ENCODE measurements at places on chromosomes 2 and 18. TPM values are rescaled to one million over a fixed set of nuclear protein-coding genes. Genes with fewer than 3 reads are reported as not detected.

DNA sequence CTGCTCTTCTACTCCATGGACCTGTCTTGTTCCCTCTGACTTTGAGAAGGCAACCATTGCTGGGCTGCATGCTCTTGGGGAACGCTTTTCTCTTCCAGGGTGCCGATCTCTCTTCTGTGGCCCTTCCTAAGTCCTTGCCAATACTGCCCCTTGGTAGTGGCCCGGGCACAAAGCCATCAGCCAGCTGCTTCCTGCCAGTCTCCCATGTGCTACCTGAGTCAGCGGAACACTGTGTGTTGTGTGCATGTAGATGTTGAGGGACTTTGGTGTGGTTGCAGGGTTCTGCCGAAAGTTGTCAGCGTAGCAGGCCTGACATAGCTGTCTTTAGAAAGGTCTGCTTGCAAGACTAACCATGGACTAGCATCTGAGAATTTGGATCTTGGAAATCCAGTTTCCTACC, 35.4 kb downstream of the MGAT5 start:
- no peak for DNase-seq

GRCh38 chr18:37322492-37323035, 243.0 kb downstream of the CELF4 start:
- peak; percentile 50 for DNase-seq

- DNase-seq: no peak
These were observed 56.7 kb downstream of the MALT1 start for GRCh38 chr18:58727776-58728500.

- no peak for DNase-seq
These were observed 31.4 kb upstream of the TAF1B start for GRCh38 chr2:9811679-9812511.

ALPP gene
- not detected for total RNA-seq

- DNase-seq: no peak
These were observed 116.6 kb upstream of the FAM136A start for GRCh38 chr2:70418514-70418913.

CCDC74B gene
- total RNA-seq: 7.1 TPM

GRCh38 chr2:73859721-73860586, 31.2 kb downstream of the STAMBP start:
- no peak for DNase-seq

GRCh38 chr2:161480123-161480522, 64.0 kb downstream of the TBR1 start:
- DNase-seq: no peak

YWHAQ gene
- total RNA-seq: 248 TPM

GRCh38 chr2:191901031-191901430, 54.1 kb upstream of the CAVIN2 start:
- DNase-seq: no peak

- DNase-seq: no peak
These were observed 1075.2 kb upstream of the NRXN1 start for GRCh38 chr2:52107124-52107523.

DNA sequence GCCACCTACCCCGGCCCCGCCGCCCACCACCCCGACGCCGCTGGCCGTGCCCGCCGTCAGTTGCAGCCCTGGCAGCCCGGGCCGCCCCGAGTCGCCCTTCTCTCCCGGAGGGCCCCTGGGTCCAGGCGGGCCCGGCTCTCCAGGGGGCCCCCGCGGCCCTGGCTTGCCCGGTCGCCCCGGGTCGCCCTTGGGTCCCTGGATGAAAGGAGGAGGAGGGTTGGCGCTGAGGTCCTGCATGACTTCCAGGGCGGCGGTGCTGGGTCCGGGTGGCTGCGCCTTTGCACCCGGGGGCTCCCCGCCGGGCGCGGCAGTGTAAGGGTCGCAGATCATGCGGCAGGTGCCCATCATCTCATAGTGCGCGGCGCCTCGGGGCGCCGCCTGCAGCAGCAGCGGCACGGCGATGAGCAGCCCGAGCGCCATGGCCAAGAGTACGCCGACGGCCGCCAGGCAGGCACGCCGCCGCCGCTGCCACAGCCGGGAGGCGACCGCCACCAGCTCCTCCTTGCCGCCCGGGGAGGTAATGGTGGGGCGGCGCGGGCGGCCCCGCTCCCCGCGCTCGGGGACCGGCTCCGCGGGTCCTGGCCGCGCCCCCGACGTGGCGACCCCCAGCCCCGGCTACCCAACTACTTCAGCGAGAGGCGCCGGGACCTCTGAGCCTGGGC, 570 bp downstream of the C1QL2 start:
- DNase-seq: no peak

DNA sequence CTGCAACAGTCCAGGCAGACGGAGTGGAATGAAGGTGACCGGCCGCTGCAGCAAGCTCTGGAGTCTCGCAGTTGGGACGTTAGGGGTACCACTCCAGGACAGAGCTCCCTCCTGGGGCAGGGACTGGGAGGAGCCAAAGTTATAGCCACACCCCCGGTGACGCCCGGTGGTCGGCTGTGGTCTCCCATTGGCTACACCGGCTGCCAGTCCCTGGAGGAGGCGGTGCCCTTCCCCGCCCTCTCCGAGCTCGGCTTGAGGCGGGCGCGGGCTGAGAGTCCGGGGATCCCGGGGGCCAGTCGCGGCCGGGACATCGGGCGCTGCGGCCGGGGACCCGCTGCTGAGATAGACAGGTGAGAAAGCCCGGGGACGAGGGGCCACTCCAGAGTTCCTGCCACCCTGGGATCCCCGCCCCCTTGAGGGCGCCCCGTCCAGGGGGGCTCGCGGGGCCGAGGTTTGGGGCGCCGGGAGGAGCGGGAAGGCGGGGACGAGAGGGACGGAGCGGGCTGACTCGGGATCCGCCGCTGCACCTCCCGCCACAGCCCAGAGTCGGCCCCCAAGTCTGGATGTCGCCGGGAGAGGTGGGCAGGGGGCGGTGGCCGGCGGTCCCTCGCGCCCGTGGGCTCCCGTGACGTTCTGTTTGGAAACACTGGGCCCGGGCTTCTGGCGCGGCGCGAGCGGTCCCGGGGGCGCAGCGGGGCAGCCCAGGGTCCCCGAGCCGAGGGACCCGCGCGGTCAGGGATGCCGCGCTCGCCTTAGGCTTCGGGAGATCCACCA, at the start of gene PLEKHH2:
PLEKHH2 (plus strand) TSS at position 231 of the 774 bp plus-strand sequence. CDS start 7,414 bp downstream, outside the sequence.
- DNase-seq: peak; percentile 98

FAP gene
- 47.1 TPM for total RNA-seq

DNA sequence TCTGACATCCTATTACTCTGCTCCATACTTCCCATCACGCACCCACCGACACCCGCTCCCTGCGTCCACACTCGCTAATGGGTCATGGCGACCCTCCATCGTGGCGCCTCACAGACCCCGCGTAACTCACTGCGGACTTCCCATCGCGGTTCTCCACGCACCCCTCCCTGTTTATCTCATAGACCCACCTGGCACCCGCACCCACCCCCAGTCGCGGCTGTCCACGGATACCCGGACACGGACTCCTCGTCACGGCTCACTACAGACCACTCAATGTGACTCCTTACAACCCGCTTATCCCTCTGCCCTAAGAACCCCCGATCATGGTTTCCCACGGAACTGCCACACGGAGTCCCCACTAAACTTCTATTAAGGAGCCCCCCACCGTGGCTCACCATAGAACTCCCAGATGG, 458 bp downstream of the CXXC1 start:
- DNase-seq: no peak

DNA sequence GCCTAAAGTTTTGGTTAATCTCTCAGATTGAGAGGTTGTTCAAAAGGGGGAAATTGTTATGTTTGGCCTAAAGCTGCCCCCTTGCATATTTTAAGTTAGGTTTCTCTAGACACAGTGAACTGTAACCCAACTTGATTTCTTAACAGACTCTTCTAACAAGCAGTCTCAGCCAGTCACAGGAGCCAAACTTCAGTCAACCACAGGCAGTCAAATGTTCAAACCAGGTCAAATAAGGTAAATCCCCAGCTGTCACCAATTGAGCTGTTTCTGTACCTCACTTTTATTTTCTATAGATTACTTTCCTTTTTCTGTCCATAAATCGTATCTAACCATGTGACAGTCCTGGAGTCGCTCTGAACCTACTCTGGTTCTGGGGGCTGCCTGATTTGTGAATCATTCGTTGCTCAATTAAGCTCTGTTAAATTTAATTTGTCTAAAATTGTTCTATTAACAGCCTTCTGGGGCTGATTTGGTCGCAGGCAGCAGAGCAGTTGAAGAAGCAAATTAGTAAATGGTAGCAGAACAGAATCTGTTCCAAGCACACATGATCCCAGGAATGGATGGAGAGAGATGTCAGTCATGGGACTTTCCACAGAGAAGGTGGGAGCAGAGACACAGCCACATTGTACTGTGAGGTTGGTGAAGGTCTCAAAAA, 16.4 kb upstream of the NFU1 start:
- DNase-seq: no peak

DNA sequence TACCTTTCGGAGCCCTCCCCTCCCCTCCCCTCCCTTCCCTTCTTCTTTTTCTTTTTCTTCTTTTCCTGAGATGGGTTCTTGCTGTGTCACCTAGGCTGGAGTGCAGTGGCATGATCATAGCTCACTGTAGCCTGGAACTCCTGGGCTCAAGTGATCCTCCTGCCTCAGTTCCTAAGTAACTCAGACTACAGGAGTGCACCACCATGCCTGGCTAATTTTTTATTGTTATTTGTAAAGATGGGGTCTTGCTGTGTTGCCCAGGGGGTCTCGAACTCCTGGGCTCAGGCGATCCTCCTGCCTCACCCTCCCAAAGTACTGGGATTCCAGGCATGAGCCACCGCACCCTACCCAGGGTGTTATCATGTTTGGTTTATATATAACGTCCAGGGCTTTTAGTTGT, 66.7 kb downstream of the ASB1 start:
- peak; percentile 21 for DNase-seq

RNU2-63P gene
- total RNA-seq: 13.0 TPM

EML6 gene
- 0.93 TPM for total RNA-seq

DNA sequence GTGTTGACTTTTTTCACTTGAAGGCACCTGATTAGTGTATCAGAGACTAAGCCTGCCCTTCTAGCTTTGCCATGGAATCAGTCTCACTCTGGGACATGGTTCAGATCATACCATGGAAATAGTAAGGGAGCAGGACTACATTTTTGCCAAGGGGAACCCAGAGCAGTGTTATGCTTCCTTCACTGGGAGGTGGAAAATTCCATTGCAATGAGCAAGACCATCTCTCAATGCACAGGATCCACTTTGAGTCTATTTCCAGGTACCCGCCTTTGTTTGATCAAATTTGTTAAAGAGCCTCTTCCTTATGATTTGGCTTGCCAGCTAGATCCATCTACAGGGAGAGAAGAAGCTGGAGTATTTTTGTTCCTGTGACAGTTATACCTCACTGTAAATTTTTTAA, 395.8 kb downstream of the MTX2 start:
- DNase-seq: no peak

DNA sequence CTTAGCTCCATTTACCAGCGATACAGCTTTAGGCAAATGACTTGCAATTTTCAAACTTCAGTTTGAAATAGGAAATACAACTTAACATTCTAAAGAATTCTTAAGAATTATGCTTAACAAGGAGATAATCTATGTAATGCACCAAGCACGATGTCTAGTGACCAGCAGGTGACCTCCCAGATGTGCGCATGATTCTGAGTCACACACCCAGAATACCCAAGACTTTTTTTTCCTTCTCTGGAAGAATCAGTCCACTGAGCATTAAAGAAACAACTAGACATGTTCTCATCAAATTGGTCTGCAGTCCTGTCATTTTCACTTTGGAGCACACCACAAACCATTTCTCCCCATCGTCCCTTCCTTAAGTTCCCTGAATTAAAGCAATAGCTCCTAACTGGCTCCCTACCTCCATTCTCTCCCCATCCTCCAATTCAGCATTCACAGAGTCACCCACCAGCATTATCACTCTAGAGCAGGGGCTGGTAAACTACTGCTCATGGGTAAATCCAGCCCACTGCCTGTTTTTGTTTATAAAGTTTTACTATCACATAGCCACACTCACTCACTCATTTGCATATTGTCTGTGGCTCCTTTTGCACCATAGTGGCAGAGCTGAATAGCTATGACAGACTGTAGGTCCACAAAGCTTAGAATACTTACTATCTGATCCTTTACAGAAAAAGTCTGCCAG, 13.2 kb downstream of the EVA1A start:
- DNase-seq: no peak

DNA sequence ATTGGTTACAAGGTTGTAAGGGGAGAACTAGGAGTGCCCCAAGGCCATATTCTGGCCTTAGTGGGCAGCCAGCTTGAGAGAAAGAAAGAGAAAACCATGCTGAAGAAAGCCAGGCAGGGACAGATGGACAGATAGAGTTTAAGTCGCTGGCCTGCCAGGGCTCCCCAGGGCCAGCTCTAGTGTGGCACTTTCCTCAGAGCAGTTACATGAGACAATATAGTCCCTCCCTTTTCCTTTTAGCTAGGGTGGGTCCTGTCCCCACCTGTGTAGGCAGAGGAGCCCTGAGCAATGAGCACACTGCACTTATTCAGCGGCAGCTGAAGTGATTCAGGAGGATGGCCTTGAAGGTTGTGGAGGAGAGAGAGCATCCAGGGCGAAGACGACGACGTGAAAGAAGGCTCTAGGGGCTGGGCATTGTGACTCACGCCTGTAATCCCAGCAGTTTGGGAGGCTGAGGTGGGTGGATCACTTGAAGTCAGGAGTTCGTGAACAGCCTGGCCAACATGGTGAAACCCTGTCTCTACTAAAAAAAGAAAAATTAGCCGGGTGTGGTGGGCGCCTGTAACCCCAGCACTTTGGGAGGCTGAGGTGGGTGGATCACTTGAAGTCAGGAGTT, 152.0 kb upstream of the SLC1A4 start:
- DNase-seq: no peak

All from mesothelial cell of epicardium (in vitro differentiated cells).